T-cell (primary cell): ENCODE measurements at places on chromosomes 7 and 10. TPM values are rescaled to one million over a fixed set of nuclear protein-coding genes. Genes with fewer than 3 reads are reported as not detected.

DNA sequence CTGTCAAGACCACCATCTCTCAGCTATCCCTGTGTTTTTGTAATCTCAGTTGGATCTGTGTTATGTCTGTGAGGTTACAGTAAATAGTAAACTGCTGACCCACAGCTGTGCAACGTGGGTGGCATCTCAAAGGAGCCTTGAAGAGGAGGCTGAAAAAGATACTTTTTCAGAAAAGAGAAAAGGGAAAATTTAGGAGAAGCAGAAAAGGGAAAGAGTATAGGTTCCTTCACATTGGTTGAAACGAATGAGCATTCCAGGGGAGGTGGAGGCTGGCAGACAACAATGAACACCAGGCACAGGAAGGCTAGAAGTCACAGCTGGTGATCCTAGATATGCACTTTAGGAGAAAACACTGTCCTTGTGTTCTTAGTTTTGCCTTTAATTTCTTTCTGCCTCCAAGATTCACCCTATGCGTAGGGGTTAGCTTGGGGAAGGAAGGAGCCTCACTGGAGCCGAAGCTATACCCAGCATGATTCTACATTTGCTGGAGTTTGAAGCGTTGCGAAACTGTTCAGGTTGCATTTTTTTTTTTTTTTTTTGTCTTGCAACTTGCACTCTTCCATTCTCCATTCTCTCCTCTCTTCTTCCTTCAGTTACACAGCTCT lies 18.3 kb downstream of the CPED1 start:
- no peaks in the 10 kb centered on the region for H3K36me3 ChIP-seq
- H3K27me3 ChIP-seq = peaks cover 11% of the 10 kb centered on the region
- H3K4me1 ChIP-seq = no peaks in the 10 kb centered on the region
- H3K27ac ChIP-seq = no peak overlapping the region

- DNase-seq = no peak
- no peaks in the 10 kb centered on the region for H3K4me1 ChIP-seq
- H3K4me3 ChIP-seq = no peak overlapping the region
- no peaks in the 10 kb centered on the region for H3K36me3 ChIP-seq
- H3K27ac ChIP-seq = no peak overlapping the region
- H3K27me3 ChIP-seq = no peaks in the 10 kb centered on the region
Observed at GRCh38 chr7:85068799-85069198, 118.1 kb downstream of the SEMA3D start.

Gene MARCHF5
- total RNA-seq = 22.8 TPM

GRCh38 chr7:22488643-22489462 lies 11.1 kb downstream of the STEAP1B start:
- H3K27me3 ChIP-seq = no peaks in the 10 kb centered on the region
- DNase-seq = peak; percentile 12
- H3K36me3 ChIP-seq = no peaks in the 10 kb centered on the region
- no peaks in the 10 kb centered on the region for H3K4me1 ChIP-seq

DNA sequence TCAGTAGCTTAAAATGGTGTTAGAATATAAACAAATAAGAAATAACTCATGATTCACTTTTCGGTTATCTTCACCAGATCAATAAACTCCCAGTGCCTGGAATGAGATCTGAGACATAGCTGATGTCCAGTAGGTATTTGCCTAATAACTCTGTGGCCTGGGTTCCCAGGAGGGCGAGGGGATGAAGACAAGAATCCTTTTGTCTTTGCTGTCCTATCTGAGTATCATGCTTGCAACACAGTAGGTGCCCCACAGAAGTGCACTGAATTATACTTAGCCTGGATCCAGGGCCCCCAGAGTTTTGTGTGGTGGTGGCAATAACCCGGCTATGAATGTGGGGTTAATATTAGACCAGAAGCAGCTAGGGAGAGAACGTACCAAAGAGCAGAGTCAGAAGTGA lies 350.1 kb upstream of the AOAH start:
- no peak for DNase-seq
- no peak overlapping the region for H3K27ac ChIP-seq
- H3K36me3 ChIP-seq = no peaks in the 10 kb centered on the region
- H3K27me3 ChIP-seq = no peaks in the 10 kb centered on the region
- no peak overlapping the region for H3K4me3 ChIP-seq
- no peaks in the 10 kb centered on the region for H3K4me1 ChIP-seq

DNA sequence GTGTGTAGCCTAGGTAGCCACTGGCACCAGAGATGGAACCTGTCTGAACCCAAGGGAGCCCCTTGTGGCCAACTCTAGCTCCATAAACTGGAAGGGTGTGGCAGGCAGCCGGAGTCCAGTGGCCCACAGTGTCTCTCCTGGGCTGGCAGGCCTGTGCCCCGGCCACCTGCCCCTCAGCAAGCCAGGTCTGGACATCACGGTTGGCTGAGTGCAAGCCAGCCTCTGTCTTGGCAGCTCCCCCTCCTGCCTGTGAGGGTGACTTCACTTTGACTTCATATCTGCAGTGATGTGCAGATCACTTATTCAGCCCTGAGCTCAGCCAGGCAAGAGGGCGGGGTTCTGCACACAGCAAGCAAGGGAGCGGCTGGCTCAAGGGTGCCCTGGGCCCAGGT lies 1.3 kb upstream of the RET start:
- no peaks in the 10 kb centered on the region for H3K36me3 ChIP-seq
- no peak overlapping the region for H3K4me3 ChIP-seq
- no peaks in the 10 kb centered on the region for H3K4me1 ChIP-seq
- H3K27ac ChIP-seq = no peak overlapping the region
- H3K27me3 ChIP-seq = no peaks in the 10 kb centered on the region
- no peak for DNase-seq

GRCh38 chr10:9219860-9220259 lies 1165.4 kb downstream of the GATA3 start:
- H3K27ac ChIP-seq = no peak overlapping the region
- H3K4me1 ChIP-seq = no peaks in the 10 kb centered on the region
- no peak overlapping the region for H3K4me3 ChIP-seq
- H3K27me3 ChIP-seq = no peaks in the 10 kb centered on the region
- no peaks in the 10 kb centered on the region for H3K36me3 ChIP-seq

Gene C10orf67
- 0.13 TPM for total RNA-seq

Gene HSPA12A
- total RNA-seq = 0.26 TPM

Gene ALOX5
- 39.8 TPM for total RNA-seq

GRCh38 chr10:77332256-77332655 lies 305.4 kb downstream of the KCNMA1 start:
- DNase-seq = no peak
- no peaks in the 10 kb centered on the region for H3K36me3 ChIP-seq
- no peak overlapping the region for H3K4me3 ChIP-seq
- no peaks in the 10 kb centered on the region for H3K4me1 ChIP-seq

DNA sequence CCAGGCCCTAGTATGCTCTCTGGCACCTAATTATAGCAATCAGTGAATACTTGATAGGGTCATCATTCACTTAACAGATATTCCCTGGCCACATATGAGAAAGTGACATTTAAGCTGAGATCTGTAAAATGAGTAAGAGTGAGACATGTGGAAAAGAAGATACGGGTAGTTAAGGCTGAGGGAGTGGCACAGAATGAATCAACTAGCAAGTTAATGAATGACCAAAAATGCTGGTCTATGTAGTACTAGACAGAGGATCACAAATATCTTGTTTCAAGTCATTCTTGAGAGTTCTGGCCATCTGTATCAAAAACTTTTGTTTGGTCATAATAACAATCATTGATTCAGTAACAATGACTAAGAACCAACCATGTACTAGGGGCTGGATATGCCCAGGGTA lies 954.9 kb downstream of the CNTNAP2 start:
- DNase-seq = no peak
- H3K27me3 ChIP-seq = no peaks in the 10 kb centered on the region
- no peak overlapping the region for H3K27ac ChIP-seq
- H3K36me3 ChIP-seq = no peaks in the 10 kb centered on the region
- no peaks in the 10 kb centered on the region for H3K4me1 ChIP-seq

Gene SDK1
- 0.63 TPM for total RNA-seq

- no peaks in the 10 kb centered on the region for H3K36me3 ChIP-seq
- no peak overlapping the region for H3K27ac ChIP-seq
- no peaks in the 10 kb centered on the region for H3K27me3 ChIP-seq
- no peaks in the 10 kb centered on the region for H3K4me1 ChIP-seq
Observed at GRCh38 chr7:32357535-32358277, 132.5 kb downstream of the LSM5 start.

Gene SAP25
- total RNA-seq = 107 TPM

Gene FEZF1
- not detected for total RNA-seq

- H3K4me3 ChIP-seq = no peak overlapping the region
- H3K36me3 ChIP-seq = no peaks in the 10 kb centered on the region
- no peak overlapping the region for H3K27ac ChIP-seq
- no peaks in the 10 kb centered on the region for H3K4me1 ChIP-seq
Observed at GRCh38 chr7:103140061-103140460, 8.8 kb downstream of the NAPEPLD start.

- peak overlapping the region; percentile 41 for H3K27ac ChIP-seq
- peaks cover 45% of the 10 kb centered on the region for H3K27me3 ChIP-seq
- DNase-seq = no peak
- H3K4me3 ChIP-seq = peak overlapping the region; percentile 49
- peaks cover 21% of the 10 kb centered on the region for H3K4me1 ChIP-seq
Observed at GRCh38 chr7:151018421-151019129, 5.7 kb downstream of the ATG9B start.

Gene KCND2
- not detected for total RNA-seq

DNA sequence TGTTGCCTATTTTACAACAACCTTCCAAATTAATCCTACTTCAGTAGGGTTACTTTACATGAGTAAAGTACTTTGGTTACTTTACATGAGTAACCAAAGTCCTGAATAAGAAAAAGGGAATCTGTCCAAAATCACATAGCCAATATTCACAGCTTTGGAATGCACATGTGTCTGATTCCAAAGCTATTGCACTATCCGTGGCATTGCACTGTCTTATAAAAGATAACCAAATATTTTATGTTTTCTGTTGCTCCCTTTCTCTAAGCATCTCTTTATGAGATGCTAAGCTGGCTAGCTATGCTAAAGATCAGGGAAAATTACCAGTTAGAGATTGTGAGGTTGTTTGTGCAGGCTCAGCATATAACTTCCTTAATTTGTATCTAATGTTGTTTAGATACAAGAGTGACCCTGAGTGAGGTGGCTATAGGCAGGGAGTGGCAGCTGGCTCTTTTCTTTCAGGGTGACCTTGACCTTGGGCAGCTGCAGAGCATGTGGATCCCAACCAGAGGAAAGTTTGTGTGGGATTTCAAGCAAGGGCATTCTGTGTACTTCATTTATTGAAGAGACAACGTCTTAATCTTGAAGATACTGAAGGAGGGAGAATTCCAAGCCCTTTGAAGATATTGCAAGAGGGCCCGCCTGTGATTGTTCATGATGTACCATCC lies 366.1 kb upstream of the ANKRD30A start:
- H3K4me1 ChIP-seq = no peaks in the 10 kb centered on the region
- DNase-seq = no peak
- no peaks in the 10 kb centered on the region for H3K27me3 ChIP-seq
- H3K27ac ChIP-seq = no peak overlapping the region

GRCh38 chr7:140156460-140157080 lies 20.2 kb downstream of the KDM7A start:
- H3K27ac ChIP-seq = no peak overlapping the region
- DNase-seq = no peak
- no peak overlapping the region for H3K4me3 ChIP-seq
- H3K4me1 ChIP-seq = peaks cover 5% of the 10 kb centered on the region
- no peaks in the 10 kb centered on the region for H3K36me3 ChIP-seq
- no peaks in the 10 kb centered on the region for H3K27me3 ChIP-seq

- no peak overlapping the region for H3K27ac ChIP-seq
- no peaks in the 10 kb centered on the region for H3K27me3 ChIP-seq
- H3K4me3 ChIP-seq = no peak overlapping the region
- no peak for DNase-seq
- H3K36me3 ChIP-seq = no peaks in the 10 kb centered on the region
Observed at GRCh38 chr7:122413339-122413738, 108.8 kb upstream of the FEZF1 start.

GRCh38 chr10:78397786-78398185 lies 364.1 kb downstream of the RPS24 start:
- H3K4me3 ChIP-seq = no peak overlapping the region
- peaks cover 11% of the 10 kb centered on the region for H3K27me3 ChIP-seq
- DNase-seq = no peak
- H3K27ac ChIP-seq = no peak overlapping the region
- no peaks in the 10 kb centered on the region for H3K36me3 ChIP-seq
- H3K4me1 ChIP-seq = no peaks in the 10 kb centered on the region

Gene CPA2
- total RNA-seq = 2.2 TPM

DNA sequence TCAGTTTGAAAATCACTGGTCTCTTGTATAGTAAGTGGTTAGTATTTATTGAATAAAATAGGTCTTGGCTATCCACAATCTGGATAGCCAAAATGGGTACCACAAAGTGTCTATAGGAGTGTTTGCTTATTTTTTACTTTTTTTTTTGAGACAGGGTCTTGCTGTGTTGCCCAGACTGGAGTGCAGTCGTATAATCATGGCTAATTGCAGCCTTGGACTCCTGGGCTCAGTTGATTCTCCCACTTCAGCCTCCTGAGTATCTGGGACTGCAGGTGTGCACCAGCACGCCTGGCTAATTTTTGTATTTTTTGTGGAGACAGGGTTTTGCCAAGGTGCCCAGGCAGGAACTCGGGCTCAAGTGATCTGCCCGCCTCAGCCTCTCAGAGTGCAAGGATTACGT lies 2.8 kb downstream of the RBM33 start:
- peaks cover 28% of the 10 kb centered on the region for H3K4me1 ChIP-seq
- H3K36me3 ChIP-seq = peaks cover 19% of the 10 kb centered on the region
- H3K27ac ChIP-seq = no peak overlapping the region
- H3K27me3 ChIP-seq = no peaks in the 10 kb centered on the region
- no peak for DNase-seq

GRCh38 chr10:99084161-99084560 lies 151.5 kb downstream of the HPSE2 start:
- H3K27ac ChIP-seq = no peak overlapping the region
- H3K36me3 ChIP-seq = no peaks in the 10 kb centered on the region

Gene TET1
- 3.6 TPM for total RNA-seq

GRCh38 chr7:2873686-2874551 lies 29.8 kb upstream of the GNA12 start:
- H3K36me3 ChIP-seq = no peaks in the 10 kb centered on the region
- H3K4me3 ChIP-seq = no peak overlapping the region
